ENCODE measurements at places on chromosomes 4 and X.

- DNase-seq = peak; percentile 46
These were observed 23.8 kb upstream of the CD38 start for GRCh38 chr4:15754323-15754722.

GRCh38 chr4:7514789-7515188 is 80.1 kb upstream of the PSAPL1 start:
- no peak for DNase-seq

DNA sequence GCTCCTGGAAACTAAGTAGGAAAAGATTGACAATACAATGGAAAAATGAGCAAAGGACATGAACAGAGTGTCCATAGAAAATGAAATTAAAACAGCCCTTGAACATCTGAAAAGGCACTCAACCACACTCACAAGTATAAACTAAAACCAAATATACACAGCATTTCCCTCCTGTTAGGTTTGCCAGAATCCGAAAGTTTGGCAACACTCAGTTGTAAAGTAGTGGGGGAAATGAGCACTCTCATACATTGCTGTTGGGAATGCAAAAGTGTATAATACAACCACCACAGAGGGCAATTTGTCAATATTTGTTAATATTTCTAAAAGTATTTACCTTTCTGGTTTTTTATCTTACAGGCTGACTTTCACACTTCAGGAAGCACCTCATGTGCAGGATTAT is 84.2 kb upstream of the TMEM164 start:
- no peak for DNase-seq

DNA sequence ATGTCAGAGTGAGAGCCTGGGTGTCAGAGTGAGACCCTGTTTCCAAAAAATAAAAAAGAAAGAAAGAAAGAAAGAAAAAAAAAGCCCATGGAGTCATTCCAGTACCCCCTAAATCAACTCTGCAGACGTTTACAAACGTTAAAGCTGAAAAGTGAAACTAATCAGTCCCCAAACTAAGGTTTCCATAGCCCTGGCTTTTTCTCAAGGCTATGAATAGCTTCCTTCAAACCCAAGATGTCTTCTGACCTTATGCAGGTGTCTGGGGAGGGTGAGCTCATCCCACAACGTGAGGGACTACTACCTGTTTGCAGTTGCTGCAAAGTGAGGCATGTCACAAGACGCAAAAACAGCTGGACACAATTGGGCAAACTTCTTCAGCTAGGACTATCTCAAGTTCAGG is 144.0 kb downstream of the SH3KBP1 start:
- DNase-seq = no peak

Data from astrocyte of the hippocampus (primary cell).